ENCODE measurements at places on chromosomes 11 and 22.
A peak's percentile ranks its signal among the peaks of the same experiment; 100 is the strongest.

GRCh38 chr11:6725386-6725896 lies 42.3 kb upstream of the MRPL17 start:
- no peak for DNase-seq

- no peak for DNase-seq
These were observed 9.0 kb downstream of the TNNT3 start for GRCh38 chr11:1928470-1928890.

DNA sequence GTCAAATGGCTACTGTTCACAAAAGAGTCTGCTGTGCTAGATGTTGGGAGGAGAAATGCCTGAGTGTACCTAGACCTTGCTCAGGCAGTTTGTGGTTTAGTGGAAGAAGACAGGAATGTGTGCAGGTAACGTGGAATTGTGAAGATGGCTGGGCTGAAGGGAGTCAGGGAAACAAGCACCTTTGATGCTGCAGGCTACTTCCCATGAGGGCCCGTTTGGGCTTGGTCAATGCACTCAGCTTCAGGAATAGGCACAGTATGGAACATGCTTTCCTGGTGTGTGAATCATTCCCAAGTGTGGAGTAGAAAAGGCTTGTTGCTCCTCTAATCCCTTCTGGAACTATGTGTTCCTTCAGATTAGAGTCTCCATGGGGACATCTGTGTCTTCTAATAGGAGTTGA lies 318.3 kb upstream of the MTNR1B start:
- no peak for DNase-seq

GRCh38 chr11:12411806-12412727 lies 34.7 kb downstream of the PARVA start:
- peak; percentile 96 for DNase-seq

- no peak for DNase-seq
These were observed 46.3 kb downstream of the RBX1 start for GRCh38 chr22:40997520-40997919.

DNA sequence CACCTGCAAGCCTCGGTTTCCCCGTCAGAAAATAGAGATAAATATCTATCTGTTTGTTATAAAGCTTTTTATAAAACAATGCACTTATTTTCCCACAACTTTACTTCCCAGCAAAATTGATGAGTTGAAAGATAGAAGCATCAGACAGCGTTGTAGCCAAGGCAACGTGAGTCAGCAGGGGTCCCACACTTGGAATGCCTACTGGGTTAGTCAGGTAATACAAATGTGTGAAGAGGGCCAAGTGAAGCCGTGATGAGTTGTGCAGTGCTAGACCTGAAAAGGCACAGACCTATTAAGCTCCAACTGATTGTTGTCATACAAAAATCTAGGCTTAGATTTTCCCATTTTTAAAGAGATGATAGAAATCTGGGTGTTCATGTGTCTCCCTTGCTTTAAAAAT lies 118.7 kb downstream of the PGR start:
- DNase-seq: no peak

- DNase-seq: no peak
These were observed 163.2 kb downstream of the CHST1 start for GRCh38 chr11:45502226-45502545.

DNA sequence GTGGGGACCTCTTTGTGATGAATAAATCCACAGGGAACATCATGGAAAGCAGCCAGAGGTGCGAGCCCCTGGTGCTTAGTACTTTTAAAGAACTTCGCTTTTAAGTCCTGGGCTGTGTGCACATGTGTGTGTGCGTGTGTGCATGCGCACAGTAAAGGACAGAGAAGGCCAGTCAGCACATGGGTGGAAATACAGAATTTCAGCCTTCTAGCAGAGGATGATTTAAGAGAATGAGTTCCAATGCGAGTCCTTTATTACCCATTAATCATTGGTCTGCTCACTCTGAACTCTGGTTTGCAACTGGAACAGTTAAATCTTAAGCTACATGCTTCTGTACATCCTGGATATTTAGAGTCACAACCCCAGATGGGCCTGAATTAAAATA lies 18.9 kb downstream of the TEAD1 start:
- DNase-seq: no peak

GRCh38 chr11:66345316-66345649 lies 379 bp upstream of the BRMS1 start:
- no peak for DNase-seq

- DNase-seq: no peak
These were observed 32.0 kb upstream of the YWHAH start for GRCh38 chr22:31912407-31912743.

- DNase-seq: no peak
These were observed 70.4 kb upstream of the ARHGAP20 start for GRCh38 chr11:110782616-110783015.

DNA sequence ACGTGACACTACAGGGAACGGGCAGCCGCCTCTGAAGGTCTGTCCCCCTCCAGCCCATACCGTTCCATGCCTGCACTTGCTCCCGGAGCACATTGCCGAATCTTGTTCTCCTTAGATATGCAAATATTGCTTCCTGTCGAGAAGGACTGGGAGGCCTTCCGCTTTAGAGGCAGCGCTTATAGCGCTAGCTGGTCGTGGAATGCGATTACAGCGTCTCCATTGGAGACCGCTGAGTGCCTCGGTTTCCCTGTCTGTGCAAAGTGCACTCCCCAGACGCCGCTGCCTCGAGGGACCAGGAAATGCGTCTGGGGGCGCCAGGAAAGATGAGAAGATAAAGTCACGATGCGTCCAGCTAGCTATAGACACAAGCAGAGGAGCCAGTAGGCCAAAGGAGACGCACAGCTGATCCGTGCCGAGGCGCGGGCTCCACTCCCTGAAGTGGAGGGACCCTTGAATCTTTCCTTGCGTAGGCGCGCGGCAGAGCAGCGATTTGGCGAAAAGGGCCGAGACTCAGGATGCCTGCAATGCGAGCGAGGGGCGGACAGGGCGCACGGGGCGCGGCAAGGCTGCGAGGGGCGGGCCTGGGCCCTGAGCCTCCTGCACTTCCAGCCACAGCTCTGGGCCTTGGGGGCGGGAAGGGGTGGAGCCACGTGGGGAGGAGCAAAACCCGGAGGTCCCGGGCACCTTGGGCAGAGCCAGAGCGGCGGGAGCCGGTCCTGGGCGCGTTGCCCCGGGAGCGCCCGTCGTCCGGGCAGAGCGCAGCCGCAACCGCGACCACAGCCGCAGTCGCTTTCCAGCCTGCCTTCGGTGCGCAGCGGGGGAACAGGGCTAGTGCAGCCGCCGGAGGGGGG lies at the start of gene RASSF10:
Gene RASSF10 (plus strand): TSS at position 692 of the 851 bp plus-strand sequence. CDS start 261 bp downstream, outside the sequence.
- DNase-seq: peak; percentile 75

DNA sequence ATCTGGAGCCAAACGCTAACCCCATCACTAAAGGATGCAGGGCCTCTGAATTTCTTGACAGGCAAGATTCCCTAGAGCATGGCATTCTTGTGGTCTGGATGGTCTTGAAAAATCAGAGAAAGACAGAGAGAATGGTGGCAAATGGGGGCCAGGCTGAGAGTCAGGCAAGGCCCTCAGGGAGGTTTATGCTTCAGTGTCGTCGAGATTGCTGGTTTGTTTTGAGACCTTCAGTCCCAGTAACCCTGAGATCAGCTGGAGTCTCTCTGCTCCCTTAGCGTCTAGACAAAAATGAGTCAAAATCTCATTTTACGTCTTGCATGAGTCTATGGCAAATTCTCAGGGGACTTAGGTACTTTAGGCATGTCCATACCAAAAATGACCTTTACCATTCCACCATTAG lies 539.3 kb downstream of the SOX6 start:
- peak; percentile 6 for DNase-seq

DNA sequence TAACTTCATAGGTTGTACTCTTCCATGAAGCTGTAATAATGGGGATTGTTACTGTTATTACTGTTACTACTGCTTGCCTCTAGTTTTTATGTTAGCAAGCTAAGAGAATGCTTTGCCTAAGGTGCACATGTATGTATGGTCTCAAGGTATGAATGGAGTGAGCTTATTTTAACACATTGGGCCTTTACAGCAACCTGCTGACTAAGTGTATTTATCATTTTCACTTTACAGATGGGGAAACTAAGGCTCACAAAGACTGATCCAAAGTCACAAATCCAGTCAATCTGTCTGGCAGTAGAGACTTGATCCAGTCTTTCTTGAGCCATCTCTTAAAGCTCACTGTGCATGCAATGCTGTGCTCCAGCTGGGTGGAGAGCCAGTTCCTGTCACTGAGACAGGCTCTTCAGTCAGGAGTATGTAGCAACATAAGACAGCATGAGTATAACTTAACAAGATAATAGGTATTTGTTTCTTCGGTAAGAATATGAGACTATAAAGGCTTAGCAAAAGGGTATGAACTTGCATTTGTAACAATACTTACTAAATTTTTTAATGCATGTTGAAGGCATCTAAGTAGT lies 66.5 kb downstream of the PPP2R1B start:
- DNase-seq: no peak

GRCh38 chr11:36383195-36383594 lies 87.1 kb downstream of the PRR5L start:
- DNase-seq: no peak

DNA sequence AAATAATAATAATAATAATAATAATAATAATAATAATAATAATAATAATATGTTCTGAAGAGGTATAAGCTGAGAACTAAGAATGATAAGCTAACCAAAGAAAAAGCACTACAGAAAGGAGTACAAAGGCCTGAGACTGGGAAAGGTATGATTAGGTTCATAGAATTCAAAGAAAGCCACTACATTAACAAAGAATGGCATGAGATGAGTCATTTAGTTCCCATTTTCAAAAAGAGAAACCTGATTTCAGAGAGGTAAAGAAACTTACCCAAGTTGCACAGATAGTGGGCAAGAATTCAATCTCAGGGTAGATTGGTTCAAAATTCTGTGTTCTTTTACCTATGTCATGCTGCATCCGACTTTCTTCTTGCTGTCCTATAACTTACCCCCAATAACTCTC lies 350.9 kb downstream of the TTC28 start:
- DNase-seq: peak; percentile 6

GRCh38 chr11:70482529-70482917 lies 84.2 kb downstream of the CTTN start:
- DNase-seq: no peak

DNA sequence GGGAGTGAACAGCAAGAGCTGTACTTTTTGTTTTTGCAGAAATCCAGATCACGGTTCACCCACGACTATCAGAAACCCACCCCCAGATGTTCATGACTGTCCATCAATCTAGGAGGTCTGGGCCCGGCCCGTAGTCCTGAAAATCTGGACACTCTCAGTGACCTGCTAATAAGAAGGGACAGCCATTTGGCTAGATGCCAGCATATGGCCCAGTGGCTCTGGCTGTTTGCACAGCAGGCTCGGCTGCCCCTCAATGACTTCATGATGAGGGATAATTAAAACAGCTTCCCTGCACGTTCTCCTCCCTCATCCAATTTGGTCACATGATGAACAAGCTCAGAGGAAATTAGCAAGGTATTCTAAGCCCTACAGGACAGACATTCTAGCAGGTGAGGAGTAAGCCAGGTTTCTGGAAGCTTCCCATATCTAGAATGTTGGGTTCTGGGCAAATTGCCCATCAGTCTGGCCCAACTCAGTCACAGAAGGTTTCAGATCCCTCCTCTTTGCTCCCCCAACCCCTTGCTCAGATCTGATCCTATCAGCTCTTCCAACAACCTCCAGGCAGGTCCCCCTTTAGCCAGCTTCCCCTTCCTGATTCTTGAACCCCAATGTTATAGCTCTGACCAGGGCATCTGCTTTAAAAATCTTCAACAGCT lies 397.3 kb downstream of the SHANK2 start:
- no peak for DNase-seq

- no peak for DNase-seq
These were observed 1112.4 kb upstream of the CNTN5 start for GRCh38 chr11:97908354-97908753.

- DNase-seq: no peak
These were observed 942 bp upstream of the RPS6KA4 start for GRCh38 chr11:64357904-64358535.

GRCh38 chr11:47391077-47391583 lies 12.8 kb upstream of the SPI1 start:
- DNase-seq: no peak

DNA sequence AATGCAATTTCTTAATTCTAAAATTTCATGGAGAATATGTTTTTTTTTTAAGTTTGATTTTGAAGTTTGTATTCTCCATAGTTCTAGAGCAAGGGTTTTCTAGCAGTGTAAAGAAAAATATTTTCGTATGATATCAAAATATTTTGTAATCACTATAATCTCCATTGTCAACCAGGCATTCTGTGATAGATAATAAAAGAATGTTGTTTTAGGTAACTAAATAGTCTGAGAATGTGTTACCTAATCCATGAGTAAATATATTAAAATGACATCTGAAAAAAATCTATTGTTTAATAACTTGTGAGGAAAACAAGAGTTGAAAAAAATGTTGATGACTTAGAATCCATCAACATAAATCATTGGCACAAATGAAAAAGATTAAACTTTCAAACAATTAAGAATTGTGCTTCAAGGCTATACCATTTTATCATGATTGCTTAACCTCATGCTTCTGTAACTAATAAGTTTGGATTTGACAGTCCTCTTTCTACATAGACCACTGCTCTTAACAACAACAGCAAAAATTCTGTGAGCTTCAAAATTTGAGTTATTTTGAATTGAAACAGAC lies 2211.8 kb downstream of the LRRC4C start:
- DNase-seq: peak; percentile 17

GRCh38 chr11:2569731-2570210 lies 125.0 kb downstream of the KCNQ1 start:
- no peak for DNase-seq

GRCh38 chr11:83835423-83835822 lies 549.3 kb upstream of the CCDC90B start:
- no peak for DNase-seq

DNA sequence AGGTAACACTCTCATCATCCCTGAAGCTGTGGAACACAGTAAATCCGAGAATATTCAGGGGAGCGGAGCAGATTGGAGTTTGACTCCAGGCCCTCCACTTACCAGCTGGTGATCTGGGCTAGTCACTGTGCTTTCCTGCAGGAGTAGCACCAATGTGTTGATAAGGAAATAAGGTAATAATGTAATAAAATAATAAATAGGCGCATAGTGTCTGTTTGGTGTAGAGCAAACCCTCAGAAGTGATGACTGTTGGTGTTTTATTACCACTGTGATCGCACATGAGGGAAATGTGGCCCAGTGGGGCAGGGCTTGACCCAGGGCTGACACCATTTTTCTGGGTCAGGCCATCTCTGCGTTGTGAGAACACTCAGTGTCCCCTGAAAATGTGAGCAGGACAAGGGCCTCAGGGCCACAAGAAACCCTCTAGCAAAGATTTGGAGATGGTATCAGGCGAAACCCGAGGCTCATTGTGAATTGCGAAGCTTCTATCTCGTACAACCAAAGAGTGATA lies 563.9 kb upstream of the B3GAT1 start:
- no peak for DNase-seq

DNA sequence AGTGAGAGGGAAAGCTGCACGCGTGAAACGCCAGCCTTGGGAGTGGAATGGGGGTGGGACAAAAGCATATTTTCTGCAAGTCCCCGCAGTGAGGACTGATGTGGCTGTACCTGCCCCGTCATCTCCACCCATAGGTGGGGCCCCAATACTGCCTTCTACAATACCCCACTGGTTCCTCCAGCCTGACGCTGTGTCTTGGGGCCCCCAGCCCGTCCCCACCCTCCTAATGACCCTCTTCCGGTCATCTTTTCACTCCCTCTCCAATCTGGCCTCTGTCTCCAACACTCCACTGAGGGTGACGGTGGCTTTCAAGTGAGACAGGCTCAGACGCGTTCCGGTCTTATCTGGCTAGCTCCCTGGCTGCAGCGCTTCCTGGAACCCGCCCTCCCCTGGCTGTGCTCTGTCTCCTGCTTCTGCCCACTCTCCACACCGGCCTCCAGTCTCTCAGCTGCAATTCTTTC lies 104.2 kb downstream of the MICAL3 start:
- peak; percentile 85 for DNase-seq

Data from trophoblast cell (in vitro differentiated cells and primary cell).